ENCODE measurements at places on chromosomes 1 and 21.

GRCh38 chr1:174469687-174470086 is 21.9 kb downstream of the GPR52 start:
- DNase-seq: no peak

DNA sequence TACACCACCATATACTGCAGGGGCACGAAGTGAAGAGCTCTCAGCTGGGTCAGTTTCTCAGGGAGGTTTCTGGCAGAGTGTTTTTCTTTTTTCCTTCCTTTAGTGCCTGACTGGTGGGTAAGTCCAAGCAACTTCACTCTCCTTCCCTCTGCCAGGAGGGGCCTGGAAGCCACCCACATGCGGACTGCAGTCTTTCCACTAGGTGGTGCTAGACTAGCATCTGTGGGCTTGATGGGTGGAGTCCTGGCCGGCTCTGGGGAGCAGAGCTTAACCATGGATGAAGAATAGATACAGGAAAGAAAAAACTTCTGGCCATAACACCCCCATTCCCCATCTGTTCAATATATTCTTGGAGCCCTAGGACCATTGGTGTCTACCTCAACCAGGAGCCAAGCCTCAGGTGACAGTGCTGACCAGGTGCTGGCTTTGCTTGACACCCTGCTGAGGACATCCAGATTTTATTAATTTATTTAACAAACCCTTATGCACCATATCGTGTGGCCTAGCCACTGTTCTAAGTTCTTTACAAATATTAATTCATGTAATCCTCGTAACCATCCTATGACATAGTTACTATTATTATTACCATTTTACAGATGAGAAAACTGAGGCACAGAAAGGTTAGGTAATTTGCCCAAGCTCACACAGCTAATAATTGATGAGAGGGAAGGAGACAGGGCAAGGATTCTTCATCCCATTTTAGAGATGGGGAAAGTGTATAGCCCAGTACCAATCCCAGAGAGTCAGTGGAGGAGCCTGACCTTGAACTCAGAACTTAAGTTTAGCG is 126.7 kb upstream of the CSF3R start:
- no peak for DNase-seq

DNA sequence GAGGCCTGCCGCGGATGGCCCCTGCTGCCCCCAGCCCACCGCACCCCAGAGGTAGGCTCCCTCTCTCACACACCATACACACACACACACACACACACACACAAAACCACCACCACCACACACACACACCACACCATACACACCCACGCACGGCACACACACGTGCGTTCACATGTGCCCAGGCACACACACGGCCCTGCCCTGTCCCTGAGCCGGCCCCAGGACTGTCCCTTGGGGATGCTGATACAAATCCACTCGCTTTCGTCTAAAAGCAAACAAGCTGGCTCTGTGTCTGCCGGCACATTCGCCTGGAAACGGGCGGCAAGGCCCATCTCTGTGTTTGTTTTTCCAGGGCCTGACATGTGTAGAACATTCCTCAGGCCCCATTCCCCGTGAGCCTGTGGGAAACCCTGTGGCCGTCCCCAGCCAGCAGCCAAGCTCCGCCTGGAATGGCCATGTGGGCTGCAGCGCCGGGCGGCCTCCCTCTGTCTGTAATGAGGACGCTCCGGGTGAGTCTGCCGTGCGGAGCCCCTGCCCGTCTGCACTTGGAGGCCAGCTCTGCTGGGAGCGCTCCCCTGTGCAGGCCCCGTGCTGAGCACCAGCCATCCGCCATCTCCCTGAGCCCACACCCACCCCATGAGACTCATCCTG is 67.4 kb downstream of the DMRTB1 start:
- no peak for DNase-seq

DNA sequence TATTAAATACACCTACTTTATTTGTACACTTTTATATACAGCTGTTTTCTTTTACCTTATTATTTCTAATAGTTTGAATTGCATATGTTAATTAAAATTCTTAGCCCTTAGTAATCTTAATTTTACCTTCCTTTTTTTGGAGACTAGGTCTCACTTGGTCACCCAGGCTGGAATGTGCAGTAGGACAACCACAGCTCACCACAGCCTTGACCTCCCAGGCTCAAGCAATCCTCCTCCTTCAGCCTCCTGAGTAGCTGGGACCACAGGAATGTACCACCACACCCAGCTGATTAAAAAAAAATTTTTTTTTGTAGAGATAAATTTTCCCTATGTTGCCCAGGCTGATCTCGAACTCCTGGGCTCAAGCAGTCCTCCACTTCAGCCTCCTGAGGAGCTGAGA is 15.0 kb upstream of the SDC3 start:
- DNase-seq: no peak

DNA sequence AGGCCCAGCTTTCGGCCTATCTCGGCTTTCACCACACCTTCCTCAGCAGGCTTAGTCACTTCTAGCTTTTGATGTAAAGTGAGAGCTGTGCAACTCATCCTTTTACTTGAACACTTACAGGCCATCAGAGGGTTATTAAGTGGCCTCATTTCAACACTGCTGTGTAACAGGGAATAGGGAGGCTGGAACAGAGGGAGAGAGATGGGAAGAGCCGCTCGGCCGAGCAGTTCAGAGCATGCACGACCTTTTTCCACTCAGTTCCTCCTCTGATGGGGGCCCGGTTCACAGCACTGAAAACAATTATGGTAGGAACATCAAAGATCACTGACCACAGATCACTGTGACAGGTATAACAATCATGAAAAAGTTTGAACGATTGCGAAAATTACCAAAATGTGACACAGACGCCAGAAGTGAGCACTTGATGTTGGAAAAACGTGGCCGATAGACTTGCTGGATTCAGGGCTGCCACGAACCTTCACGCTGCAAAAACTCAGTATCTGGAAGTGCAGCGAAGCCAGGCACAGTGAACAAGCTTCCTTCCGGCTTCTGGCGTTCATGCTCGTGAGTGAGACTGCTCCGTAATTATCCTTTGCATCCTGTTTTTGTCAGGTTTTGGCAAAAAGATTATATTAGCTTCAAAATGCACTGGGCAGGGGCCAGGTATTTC is 28.6 kb downstream of the AGPAT3 start:
- no peak for DNase-seq

- DNase-seq: no peak
These were observed 85.4 kb upstream of the KAZN start for GRCh38 chr1:14513111-14513510.

DNA sequence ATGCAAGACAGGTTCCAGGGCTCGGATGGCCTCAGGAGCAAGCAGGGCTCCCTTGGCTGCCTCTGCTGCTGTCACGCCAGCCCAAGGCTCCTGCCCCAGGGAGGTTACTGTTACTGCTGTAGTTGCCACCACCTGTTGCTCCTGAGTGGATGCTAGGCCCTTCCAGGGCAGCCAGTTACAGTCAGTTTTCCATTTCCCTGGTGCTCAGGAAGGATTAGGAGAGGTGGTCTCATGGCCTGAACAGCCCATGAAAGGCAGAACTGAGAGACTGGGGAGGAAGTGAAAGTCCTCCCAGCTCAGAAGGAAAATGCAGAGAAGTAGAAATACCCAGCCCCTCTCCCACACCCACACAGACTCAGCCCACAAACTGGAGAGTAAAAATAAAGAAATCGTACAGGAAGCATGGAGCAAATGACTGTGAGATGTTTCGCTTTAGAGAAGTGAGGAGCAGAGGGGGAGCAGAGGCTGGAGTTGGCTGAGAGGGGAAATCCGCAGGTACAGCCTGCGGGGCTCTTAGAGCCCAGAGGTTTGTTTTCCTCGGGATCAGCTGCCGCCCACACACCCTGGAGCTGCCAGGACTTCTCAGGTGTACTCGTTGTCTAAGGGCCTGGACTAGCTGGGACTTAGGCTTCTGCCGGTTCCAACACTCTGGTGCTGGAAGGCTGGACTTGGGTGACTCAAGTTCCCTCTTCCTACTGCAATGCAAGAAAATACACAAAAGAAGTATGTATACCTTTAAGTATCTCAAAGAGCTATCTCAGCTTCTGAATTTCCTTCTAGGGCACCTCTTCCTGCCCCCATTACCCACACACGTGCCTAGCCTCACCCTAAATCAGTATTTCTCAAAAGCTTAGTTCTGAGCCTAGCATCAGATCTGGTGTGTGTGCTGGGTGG is 2.3 kb downstream of the IL6R start:
- no peak for DNase-seq

DNA sequence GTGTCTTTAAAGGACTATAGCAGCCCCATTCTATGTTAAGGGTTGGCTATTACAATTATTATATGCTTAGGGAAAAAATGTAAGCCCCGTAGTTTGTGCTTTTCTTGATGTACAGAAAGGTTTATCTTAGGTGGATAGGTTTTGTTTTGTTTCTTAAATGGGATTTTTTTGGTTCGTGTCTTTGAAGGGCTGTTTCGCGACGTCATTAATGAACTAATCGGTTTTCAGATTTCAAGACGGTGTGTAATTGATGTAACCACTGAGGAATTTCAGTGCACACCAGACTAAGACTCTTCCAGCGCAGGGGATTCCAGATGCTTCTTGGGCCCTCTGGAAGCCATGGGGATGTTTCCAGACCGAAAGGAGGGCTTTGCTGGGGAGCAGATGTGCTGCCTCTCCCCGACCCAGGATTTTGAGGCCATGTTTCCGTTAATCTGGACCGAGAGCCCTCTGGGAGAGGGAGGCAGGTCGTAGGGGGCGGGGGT is 4.8 kb upstream of the SIM2 start:
- DNase-seq: no peak

- no peak for DNase-seq
These were observed 18.7 kb downstream of the SMAP2 start for GRCh38 chr1:40392221-40392620.

GRCh38 chr1:27562021-27562420 is 41.9 kb downstream of the AHDC1 start:
- no peak for DNase-seq

- DNase-seq: no peak
These were observed 17.0 kb upstream of the OLFML2B start for GRCh38 chr1:162040657-162041056.

GRCh38 chr1:201949491-201949890 is 3.1 kb upstream of the LMOD1 start:
- DNase-seq: no peak

- no peak for DNase-seq
These were observed 307.0 kb downstream of the ST6GALNAC3 start for GRCh38 chr1:76381450-76382097.

DNA sequence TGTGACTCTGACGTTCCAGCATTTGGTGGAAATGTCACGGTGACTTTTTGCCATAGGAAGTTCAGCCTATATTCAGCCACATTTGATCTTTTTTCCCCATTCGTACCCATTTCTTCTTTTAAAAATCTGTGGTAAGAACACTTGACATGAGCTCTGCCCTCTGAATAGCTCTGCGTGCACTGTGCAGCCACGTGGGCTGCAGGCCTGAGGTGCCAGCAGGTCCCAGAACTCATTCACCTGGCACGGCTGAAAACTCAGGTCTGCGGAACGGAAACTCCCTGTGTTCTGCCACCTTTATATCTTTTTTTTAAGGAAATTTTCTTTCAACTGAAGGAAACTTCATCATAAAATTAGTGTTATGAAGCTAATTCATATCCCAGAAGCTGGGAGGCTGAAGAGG is 28.6 kb downstream of the CEP104 start:
- no peak for DNase-seq

GRCh38 chr1:118122234-118123004 is 62.6 kb downstream of the SPAG17 start:
- no peak for DNase-seq

- DNase-seq: no peak
These were observed 14.7 kb downstream of the JUN start for GRCh38 chr1:58768971-58769808.

DNA sequence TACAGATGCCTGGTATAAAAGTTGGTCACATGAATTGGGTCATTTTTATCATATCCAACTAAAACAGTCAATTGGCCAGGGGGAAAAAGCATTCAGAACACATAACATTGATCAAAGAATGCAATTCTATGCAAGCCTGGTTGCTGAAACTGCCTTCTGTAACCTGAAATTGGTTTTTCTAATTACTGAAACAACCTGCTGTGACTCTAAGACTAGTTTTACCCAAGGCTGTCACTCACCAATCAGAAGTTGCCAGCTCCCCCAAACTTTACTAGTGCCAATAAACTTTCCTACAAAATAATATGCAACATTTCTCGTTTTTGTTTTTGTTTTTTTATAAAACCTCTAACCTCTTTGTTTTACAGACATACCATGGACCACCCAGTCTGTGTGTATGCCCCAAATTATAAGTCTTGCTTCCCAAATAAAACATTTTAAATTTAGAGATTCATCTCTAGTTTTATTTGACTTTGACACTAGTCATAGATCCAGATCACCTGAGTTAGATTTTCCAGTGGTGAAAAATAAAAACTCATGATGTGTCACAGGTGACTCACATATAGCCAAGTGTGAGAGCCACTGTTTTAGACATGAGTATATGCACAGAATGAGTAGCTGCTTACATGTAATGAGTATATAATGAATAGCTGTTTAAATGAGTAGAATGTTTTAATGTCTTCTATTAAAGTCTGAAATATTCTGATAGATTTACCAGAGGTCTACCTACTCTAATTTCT is 64.2 kb upstream of the CR2 start:
- no peak for DNase-seq

GRCh38 chr1:236689713-236690569 is 3.6 kb downstream of the ACTN2 start:
- DNase-seq: no peak

- DNase-seq: no peak
These were observed 44.3 kb upstream of the GTF2B start for GRCh38 chr1:88935522-88936222.

DNA sequence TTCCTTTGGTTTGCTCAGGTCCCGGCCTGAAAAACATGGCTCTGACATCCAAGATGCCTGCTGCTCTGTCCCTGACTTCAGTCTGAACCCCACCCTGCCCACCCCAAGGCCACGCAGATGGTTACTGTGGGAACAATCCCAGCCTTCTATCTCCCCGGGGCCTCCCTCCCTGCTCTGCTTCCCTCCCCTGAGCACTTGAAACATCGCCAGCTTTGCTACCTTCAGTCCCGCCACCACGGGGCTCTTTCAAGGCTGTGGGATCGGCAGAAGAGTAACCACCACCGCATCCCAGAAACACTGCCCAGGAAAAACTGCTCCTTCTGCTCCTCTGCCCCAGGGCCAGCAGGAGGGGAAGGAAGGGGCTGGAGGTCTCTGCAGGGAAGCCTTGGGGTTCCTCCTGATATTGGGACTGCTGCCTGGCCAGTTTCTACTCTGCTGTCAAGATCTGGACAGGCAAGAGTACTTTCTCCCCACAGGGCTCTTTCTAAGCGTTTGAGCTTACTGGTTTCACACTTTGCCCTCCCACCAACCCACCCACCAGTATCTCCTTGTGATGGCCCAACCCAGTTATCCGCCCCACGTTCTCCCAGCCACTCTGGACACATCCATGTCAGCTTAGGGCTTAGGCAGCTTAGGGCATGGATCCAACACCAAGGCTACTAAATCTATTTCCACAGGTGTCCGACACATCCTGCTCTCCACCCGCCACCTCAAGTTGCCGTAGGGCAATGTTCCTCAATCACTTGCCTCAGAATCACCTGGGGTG is 8.4 kb downstream of the ETNK2 start:
- no peak for DNase-seq

- DNase-seq: no peak
These were observed 6.7 kb downstream of the ERG start for GRCh38 chr21:38491536-38491935.

- DNase-seq: no peak
These were observed 2.4 kb downstream of the LSS start for GRCh38 chr21:46226146-46226545.

- DNase-seq: no peak
These were observed 171.9 kb upstream of the NR5A2 start for GRCh38 chr1:199855580-199855979.

- DNase-seq: no peak
These were observed 78.8 kb downstream of the PIK3CD start for GRCh38 chr1:9730096-9730901.

GRCh38 chr1:101507547-101507971 is 270.7 kb downstream of the S1PR1 start:
- DNase-seq: no peak

Measured in stimulated activated CD4-positive, alpha-beta T cell treated with anti-CD3 and anti-CD28 coated beads, Interleukin-15, amount 100 ng/mL, for 1 hour (primary cell).